Effector CD4-positive, alpha-beta T cell (primary cell): ENCODE measurements at places on chromosomes 2 and 18.

DNA sequence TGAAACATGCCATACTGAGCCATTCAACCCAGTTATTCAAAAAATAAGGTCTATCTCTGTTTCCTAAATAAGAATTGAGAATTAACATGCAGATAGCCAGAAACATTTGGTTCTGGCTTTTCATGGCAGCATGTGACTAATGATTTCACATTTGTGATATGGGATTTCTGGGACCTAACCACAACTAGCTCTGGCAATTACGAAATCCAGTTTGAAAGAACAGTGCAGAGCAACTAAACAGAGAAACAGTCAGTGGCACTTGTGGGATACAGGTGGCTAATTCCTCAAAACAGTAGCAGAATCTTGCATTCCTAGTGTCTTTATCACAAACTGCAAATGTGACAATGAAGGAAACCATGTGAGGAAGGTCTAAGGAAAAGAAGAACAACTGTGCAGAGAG lies 637.8 kb upstream of the CHAC2 start:
- DNase-seq = no peak

DNA sequence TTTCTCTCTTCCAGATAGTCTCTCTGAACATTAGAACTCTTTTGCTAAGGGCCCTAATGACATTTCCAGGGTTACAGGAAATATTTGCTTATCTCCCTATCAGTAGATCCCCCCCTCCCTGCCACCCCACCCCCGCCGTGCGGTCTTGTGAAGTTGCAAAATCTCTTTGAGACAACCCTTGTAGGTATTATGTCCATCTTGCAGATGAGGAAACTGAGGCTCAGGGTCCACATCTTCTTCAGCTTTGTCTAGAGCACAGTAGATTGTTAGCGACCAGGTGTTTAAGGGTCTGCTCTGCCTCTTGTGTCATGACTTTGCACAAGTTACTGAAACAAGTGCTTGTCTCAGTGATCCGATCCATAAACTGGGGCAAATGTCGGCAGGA lies 65.8 kb upstream of the GATA6 start:
- DNase-seq = no peak

DNA sequence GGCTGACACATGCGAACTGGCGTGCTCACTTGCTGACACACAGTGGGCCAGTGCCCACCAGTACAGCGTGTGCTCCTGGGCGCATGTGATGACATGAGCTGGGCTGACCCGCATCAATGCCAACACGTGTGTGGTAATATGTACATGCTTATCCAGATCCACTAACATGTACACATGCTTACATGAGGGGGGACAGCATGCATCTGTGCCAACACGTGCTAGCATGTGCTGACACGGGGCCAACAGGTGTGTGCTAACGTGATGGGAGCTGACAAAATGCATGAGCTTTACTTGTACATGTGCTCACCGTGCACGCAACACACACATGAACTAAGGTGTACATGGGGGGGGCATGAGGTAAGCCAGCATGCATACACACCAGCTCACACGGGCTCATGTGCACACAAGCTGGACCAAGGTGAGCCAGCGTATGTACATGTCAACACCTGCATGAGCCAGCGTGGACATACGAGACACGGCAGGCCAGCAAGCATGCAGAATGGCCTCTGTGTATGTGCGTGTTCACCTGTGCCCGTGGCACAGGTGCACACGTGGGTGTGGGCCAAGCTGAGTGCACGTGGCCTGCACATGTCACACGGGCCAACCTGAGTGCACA lies 28.5 kb downstream of the GPC1 start:
- DNase-seq = no peak

DNA sequence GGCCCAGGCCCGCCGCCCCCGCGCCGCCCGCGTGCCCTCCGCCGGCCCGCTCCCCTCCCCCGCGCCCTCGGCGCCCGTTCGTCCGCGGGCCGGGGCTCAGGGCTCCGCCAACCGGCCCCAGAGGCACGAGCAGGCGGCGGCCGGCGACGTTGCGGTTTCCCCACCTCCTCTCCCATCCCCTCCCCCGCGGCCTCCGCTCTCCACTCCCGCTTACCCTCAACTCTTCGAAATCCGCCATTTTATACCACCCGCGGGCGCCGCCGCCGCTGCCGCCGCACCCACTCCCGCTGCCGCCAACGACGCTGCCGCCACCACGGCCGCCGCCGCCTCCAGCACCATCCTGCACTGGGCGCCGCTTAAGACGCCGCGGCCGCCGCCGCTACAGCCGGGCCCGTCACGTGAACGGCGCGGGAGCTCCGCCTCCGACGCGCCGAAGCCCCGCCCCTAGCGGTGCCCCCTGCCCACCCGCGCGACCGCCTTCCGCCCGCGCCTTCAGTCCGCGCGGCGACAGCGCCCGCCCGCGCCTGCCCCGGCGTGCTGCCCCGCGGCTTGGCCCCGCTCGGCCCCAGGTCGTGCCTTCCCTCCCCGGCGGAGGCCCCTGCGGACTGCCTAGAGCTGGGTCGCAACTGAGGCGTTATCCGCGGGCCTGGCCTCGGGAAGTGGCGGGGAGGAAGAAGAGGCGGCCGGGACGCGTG lies at the start of the genes KATNAL2 and PIAS2:
Gene KATNAL2 (plus strand): TSS at position 495 of the 695 bp plus-strand sequence. CDS start 29,271 bp downstream, outside the sequence.
Gene PIAS2 (minus strand): TSS at position 400 of the 695 bp plus-strand sequence. CDS start 162 bp downstream, at position 238.
- peak; percentile 59 for DNase-seq
